ENCODE measurements at places on chromosomes 4 and X. TPM values are rescaled to one million over a fixed set of nuclear protein-coding genes. Genes with fewer than 3 reads are reported as not detected.

GRCh38 chr4:86414686-86415085, 54.8 kb upstream of the MAPK10 start:
- H3K4me3 ChIP-seq = no peak overlapping the region
- peaks cover 19% of the 10 kb centered on the region for H3K36me3 ChIP-seq
- no peaks in the 10 kb centered on the region for H3K27me3 ChIP-seq
- no peak for DNase-seq
- peaks cover 27% of the 10 kb centered on the region for H3K4me1 ChIP-seq

- no peaks in the 10 kb centered on the region for H3K36me3 ChIP-seq
- no peak overlapping the region for H3K27ac ChIP-seq
- H3K4me3 ChIP-seq = no peak overlapping the region
These were observed 4.3 kb upstream of the TLR6 start for GRCh38 chr4:38860788-38861424.

Gene CXCL1
- not detected for total RNA-seq

Gene GCNA
- 2.3 TPM for total RNA-seq

Gene NAP1L5
- total RNA-seq = 7.5 TPM

Gene MYOZ2
- not detected for total RNA-seq

DNA sequence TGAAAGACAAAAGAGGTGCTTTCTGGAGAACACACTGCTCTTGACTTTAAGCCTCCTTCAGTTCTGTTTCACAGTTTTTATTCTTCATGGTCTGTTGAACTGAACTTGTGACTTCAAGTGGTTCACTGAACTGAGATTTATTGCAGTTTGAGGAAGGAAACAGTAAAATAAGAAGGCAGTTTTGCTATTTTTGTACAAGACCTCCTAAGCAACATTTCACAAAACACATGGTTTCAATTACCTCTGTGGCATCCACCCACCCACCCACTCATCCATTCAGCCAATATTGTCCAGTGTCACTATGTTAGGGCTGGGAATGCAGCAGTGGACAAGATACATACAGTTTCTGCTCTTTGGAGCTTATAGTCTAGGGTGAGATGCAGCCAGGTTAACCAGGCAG, 131.3 kb downstream of the IL1RAPL2 start:
- H3K27me3 ChIP-seq = no peaks in the 10 kb centered on the region
- no peaks in the 10 kb centered on the region for H3K4me1 ChIP-seq
- H3K4me3 ChIP-seq = no peak overlapping the region
- DNase-seq = no peak
- H3K36me3 ChIP-seq = no peaks in the 10 kb centered on the region

- no peak overlapping the region for H3K27ac ChIP-seq
- H3K27me3 ChIP-seq = no peaks in the 10 kb centered on the region
- no peaks in the 10 kb centered on the region for H3K4me1 ChIP-seq
- DNase-seq = no peak
- H3K4me3 ChIP-seq = no peak overlapping the region
These were observed 1601.7 kb upstream of the TENM3 start for GRCh38 chr4:180641495-180641894.

- peaks cover 6% of the 10 kb centered on the region for H3K27me3 ChIP-seq
- no peak for DNase-seq
- no peaks in the 10 kb centered on the region for H3K4me1 ChIP-seq
- H3K36me3 ChIP-seq = peaks cover 6% of the 10 kb centered on the region
These were observed 163.0 kb downstream of the FRMPD4 start for GRCh38 chrX:12301288-12301687.

DNA sequence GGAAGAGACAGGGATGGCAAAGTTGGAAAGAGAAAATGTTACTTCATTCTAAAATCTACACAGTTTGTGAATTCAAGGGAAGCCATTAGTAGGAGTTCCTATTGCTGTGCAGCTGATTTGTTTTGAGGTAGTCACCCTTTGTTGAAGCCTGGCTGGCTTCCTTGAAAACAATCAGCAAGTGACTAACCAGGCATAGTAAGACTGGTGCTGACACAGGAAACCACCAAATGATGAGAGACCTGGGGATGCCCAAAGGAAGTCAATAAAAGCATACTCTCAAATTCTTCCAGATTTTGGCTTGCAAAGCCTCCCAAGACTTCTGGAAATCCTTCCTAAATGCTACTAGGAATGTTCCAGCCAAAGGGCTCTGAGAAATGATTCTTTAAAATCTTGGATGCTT, 23.9 kb upstream of the PRDM8 start:
- H3K4me3 ChIP-seq = no peak overlapping the region
- no peaks in the 10 kb centered on the region for H3K4me1 ChIP-seq
- peaks cover 38% of the 10 kb centered on the region for H3K27me3 ChIP-seq
- no peaks in the 10 kb centered on the region for H3K36me3 ChIP-seq

Gene CAPN6
- total RNA-seq = 0.82 TPM

- H3K4me3 ChIP-seq = no peak overlapping the region
- no peaks in the 10 kb centered on the region for H3K4me1 ChIP-seq
- H3K27ac ChIP-seq = no peak overlapping the region
These were observed 260.3 kb upstream of the TENM3 start for GRCh38 chr4:181982856-181983255.

GRCh38 chrX:113408843-113409242, 568.2 kb upstream of the AMOT start:
- H3K4me1 ChIP-seq = peaks cover 14% of the 10 kb centered on the region
- no peak overlapping the region for H3K27ac ChIP-seq
- H3K4me3 ChIP-seq = no peak overlapping the region
- H3K27me3 ChIP-seq = no peaks in the 10 kb centered on the region

Gene XKRX
- 0.41 TPM for total RNA-seq

Gene WWC2
- total RNA-seq = 24.6 TPM

Gene NLGN3
- 29.5 TPM for total RNA-seq

Gene SHROOM3
- total RNA-seq = 36.4 TPM

Gene AADAT
- total RNA-seq = 30.7 TPM

DNA sequence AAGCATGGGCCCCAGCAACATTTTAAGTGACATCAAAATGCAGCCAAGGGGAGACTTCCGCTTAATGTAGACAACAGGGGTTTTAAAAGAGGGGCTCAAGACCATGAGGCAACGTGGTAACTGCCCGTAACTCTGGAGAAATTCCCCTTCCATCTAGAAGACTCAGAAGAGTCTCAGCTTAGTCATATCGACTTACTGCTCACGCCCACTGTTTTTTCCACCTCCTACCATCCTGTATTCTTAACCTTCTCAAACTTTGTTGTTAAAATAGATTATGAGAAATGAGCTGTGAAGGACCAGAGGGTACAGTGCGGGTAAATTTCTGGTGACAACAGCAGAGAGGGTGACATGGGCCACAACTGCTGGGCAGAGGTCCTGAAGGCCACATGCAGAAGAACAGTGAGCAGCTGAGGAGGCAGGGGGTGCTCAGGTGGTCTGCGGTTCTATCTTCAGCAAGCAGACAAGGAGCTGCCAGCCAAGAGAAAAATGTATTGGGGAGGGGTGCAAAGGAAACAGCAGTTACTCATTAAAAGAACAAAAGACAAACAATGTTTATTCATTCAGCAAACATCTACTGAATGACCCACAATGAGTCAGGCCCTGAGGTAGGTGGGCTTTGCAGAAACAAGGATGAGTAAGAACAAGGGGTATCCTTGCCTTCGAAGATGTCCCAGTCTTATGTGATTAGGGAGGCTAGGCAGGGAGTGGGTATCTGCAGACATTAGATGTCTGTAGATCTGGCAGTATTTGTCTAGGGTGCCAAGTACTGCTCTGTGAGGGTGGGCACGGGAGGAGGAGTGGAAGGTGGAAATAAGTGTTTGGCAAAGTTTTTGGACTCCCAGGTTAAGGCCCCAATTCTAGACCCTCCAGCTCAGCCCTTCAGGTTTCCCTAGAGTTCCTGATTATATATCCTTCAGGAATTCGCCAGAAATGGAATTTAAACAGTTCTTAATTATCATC, 175.3 kb downstream of the TSPAN5 start:
- peaks cover 7% of the 10 kb centered on the region for H3K4me1 ChIP-seq
- no peak overlapping the region for H3K4me3 ChIP-seq
- peak overlapping the region; percentile 36 for H3K27ac ChIP-seq
- H3K27me3 ChIP-seq = no peaks in the 10 kb centered on the region

- H3K27ac ChIP-seq = no peak within 1 kb of the TSS
- peak within 1 kb of the TSS; percentile 89 for H3K4me3 ChIP-seq
These were observed at the start of gene RAB9B for GRCh38 chrX:103831803-103832544. Gene RAB9B (minus strand): TSS chrX:103832257. CDS start chrX:103825784, 6,473 bp downstream.

Gene NOX1
- not detected for total RNA-seq

- no peaks in the 10 kb centered on the region for H3K36me3 ChIP-seq
- H3K4me1 ChIP-seq = no peaks in the 10 kb centered on the region
- H3K27me3 ChIP-seq = peaks cover 12% of the 10 kb centered on the region
- DNase-seq = no peak
- H3K27ac ChIP-seq = no peak overlapping the region
These were observed 22.7 kb upstream of the ACSL1 start for GRCh38 chr4:184848510-184848909.

- H3K27me3 ChIP-seq = no peaks in the 10 kb centered on the region
- peaks cover 6% of the 10 kb centered on the region for H3K4me1 ChIP-seq
These were observed 1.1 kb downstream of the ITGB1BP2 start for GRCh38 chrX:71302461-71303213.

Gene TCEAL7
- total RNA-seq = 18.9 TPM

- H3K27me3 ChIP-seq = no peaks in the 10 kb centered on the region
- no peak overlapping the region for H3K27ac ChIP-seq
- no peak for DNase-seq
- H3K36me3 ChIP-seq = no peaks in the 10 kb centered on the region
- H3K4me3 ChIP-seq = no peak overlapping the region
These were observed 14.6 kb downstream of the GRXCR1 start for GRCh38 chr4:42906891-42907759.

Gene SLC6A14
- total RNA-seq = not detected

GRCh38 chr4:128958194-128958593, 135.1 kb downstream of the SCLT1 start:
- H3K27me3 ChIP-seq = no peaks in the 10 kb centered on the region
- no peak overlapping the region for H3K4me3 ChIP-seq

Gene NSG1
- total RNA-seq = 23.7 TPM

DNA sequence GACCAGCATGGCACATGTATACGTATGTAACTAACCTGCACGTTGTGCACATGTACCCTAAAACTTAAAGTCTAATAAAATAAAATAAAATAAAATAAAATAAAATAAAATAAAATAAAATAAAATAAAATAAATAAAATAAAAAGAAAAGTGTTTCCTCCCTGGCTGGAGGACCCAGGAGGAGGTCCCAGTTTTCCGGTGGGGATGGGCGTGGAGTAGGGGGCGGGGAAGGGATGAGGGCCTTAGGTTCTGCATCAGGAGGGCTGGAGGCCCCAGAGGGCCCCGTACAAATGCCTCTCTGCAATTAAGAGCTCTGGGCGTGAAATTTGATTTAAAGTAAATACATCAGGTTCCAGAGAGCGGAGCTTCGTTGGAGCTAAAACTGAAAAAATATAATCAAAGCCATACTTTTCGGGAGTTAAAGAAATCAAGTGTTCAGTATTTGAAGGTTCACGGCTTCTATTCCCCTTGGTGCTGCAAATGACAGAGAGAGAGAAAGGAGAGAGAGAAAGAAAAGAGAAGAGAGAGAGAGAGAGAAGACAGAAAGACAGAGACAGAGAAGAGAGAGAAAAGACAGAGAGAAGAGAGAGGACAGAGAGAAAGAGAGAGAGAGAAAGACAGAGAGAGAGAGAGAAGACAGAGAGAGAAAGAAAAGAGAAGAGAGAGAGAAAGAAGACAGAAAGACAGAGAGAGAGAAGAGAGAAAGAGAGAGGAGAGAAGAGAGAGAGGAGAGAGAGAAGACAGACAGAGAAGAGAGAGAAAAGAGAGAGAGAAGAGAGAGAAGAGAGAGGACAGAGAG, 8.7 kb upstream of the SHOX start:
- H3K27me3 ChIP-seq = peaks cover 91% of the 10 kb centered on the region
- peaks cover 3% of the 10 kb centered on the region for H3K36me3 ChIP-seq
- peaks cover 3% of the 10 kb centered on the region for H3K4me1 ChIP-seq
- no peak overlapping the region for H3K4me3 ChIP-seq

DNA sequence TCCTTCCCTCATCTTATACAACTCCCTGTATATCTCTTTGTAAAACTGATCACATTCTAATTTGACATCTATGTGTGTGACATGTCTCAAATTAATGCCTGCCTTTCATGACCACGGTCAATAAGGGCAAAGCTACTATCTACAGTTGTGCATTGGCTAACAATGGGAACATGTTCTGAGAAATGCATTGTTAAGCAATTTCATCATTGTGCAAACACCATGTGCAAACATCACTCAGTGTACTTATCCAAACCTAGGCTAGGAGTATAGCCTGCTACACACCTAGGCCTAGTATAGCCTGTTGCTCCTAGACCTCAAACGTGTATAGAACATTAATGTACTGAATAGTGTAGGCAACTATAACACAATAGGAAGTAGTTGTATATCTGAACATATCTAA, 95.0 kb downstream of the BANK1 start:
- H3K4me1 ChIP-seq = no peaks in the 10 kb centered on the region
- H3K27ac ChIP-seq = no peak overlapping the region
- no peak for DNase-seq
- no peak overlapping the region for H3K4me3 ChIP-seq
- H3K27me3 ChIP-seq = no peaks in the 10 kb centered on the region

Gene TEC
- total RNA-seq = 0.25 TPM

Gene PCYT1B
- total RNA-seq = 32.3 TPM

Gene CFAP47
- total RNA-seq = 0.75 TPM

GRCh38 chr4:125511715-125512114, 197.0 kb downstream of the FAT4 start:
- DNase-seq = no peak
- peaks cover 5% of the 10 kb centered on the region for H3K4me1 ChIP-seq
- H3K27ac ChIP-seq = no peak overlapping the region

Gene NMU
- 12.8 TPM for total RNA-seq

DNA sequence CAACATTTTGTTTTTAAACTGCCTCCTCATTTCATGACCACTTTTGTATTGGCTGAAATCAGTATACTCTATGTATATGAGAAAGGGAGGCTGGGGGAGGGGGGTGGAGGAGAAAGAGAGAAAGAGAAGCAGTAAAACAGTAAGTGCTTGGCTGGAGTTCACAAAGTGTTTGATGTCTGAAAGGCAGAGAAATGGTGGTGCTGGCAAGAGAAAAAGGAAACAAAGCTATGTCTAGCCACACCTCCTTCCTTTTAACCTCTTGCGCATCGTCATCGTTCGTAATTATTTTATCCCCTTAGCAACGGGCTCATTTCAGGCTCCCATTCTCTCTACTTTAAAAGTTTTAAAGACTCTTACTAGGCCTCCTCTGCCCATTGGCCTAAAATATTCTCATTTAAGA, 25.6 kb downstream of the RPA4 start:
- no peaks in the 10 kb centered on the region for H3K27me3 ChIP-seq
- H3K4me1 ChIP-seq = peaks cover 12% of the 10 kb centered on the region
- peak overlapping the region; percentile 60 for H3K27ac ChIP-seq
- no peaks in the 10 kb centered on the region for H3K36me3 ChIP-seq
- no peak overlapping the region for H3K4me3 ChIP-seq
- no peak for DNase-seq
